ENCODE measurements at places on chromosomes 2 and 18.

DNA sequence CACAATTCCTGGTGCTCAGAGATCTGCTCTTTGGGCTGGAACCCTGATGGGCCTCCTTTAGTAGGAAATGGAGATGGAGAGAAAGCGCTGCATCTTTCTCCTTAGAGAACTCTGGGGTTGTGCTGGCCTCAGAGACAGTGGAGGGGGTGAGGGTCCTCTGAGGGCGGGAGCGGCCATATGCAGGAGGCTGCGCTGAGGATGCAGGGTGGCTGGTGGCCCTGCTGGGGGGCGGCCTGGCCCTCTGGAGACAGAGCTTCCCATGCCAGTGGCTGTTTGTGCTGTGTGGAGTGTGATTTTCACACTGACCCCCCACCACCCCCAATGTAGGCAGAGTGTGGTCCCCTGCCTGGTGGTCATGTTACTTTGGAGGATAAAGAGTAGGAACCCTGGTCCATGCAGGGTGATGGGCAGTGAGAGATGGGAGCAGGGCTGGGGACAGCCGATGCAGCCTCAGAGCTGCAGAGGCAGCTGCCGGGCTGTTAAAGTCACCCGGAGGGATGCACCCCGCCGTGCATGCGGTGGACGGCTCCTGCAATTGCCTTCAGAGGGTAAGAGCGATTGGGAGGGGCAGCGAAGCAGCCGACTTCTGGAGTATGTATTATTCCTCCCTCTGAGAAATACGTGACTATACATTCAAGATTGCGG lies 194.6 kb downstream of the FAM210A start:
- DNase-seq, result no peak

DNA sequence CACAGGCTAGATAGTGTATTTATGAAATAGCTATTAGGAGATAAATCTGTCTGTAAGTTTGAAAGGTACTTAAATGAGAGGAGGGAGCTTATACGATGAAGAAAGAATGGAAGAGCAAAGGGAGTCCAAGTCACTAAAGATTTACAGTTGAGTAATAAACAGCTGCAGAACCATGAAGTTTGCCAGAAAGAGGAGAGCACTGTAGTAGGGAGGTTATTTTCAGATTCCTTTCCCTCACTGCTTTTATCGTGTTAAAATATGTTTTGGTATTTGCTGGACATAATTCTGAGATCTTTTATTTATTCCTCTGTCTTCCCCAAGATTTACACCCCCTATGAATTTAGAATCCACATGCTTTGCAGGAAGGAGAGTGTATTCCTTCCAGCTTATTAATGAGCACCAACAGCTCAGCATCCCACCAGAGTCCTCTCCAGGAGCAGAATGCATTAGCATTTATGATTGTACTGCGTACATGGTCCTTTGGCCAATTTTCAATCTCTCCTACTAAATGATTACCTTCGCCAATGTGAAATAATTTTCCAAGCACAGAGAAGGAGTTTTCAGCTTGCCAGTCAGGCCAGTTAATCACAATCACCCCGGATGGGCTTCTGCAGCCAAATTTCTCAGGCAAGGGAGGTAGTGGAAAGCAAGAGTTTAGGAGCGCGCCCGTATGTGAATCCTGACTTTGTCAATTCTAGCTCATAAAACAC lies 297.0 kb downstream of the NBAS start:
- no peak for DNase-seq

GRCh38 chr18:36728345-36728744 lies 100.5 kb downstream of the TPGS2 start:
- no peak for DNase-seq

DNA sequence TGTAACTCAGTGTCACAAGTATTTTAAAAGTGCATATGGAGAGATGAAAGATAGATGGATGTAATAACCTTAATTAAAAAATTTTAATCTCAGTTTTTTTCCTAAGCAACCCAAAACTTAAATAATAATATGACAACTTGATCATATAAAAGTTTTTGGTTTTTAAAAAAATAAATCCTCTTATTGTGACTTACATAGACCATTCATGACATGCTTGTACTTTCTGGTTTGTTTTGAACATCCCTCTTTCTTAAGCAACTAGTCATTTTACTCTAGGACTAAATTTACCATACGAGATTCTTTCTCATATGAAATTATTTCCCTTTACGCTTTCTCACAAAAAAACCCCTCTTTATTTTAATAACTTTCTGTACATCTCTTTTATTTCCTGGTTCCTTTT lies 6.5 kb upstream of the PLA2R1 start:
- no peak for DNase-seq

DNA sequence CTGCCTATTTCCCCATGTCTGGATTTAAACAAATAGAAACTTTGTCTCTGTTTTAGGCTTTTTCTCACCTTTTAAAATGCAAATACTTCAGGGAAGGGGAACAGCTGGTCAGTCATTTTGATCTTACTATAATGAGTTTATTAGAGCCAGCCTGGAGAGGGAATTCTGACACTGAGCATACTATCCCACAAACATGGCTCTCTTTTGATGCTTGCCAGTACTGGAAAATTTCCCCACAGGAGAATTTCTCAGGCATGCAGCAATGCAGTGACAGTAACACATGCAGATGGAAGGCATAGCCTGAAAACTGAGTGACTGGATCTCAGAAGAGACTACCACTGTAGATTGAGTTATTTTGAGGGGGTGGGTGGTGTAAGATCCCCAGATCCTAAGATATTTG lies 974.3 kb upstream of the CELF4 start:
- DNase-seq, result no peak

GRCh38 chr2:240876035-240876474 lies 7.4 kb downstream of the AGXT start:
- DNase-seq, result no peak

DNA sequence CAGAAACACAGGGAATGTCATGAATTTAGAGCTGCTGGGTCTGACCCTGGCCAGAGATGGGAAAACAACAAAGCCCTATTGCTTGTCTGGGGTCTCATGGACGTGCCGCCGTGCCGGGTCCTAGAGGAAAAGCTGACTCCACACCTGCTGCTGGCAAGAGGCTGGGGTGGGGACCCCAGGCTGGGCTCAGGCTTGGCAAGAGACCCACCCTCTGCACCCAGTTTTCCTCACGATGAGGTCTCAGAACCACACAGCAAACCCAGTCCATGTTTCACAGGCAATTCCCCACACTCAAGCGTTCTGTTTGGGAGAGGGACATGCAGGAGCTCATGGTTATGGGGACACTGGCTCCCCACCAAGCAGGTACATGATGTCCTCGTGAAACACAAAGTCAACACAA lies 367.3 kb upstream of the SALL3 start:
- DNase-seq, result no peak

- DNase-seq, result no peak
Measured at GRCh38 chr2:73021371-73022010, 50.0 kb downstream of the SFXN5 start.

DNA sequence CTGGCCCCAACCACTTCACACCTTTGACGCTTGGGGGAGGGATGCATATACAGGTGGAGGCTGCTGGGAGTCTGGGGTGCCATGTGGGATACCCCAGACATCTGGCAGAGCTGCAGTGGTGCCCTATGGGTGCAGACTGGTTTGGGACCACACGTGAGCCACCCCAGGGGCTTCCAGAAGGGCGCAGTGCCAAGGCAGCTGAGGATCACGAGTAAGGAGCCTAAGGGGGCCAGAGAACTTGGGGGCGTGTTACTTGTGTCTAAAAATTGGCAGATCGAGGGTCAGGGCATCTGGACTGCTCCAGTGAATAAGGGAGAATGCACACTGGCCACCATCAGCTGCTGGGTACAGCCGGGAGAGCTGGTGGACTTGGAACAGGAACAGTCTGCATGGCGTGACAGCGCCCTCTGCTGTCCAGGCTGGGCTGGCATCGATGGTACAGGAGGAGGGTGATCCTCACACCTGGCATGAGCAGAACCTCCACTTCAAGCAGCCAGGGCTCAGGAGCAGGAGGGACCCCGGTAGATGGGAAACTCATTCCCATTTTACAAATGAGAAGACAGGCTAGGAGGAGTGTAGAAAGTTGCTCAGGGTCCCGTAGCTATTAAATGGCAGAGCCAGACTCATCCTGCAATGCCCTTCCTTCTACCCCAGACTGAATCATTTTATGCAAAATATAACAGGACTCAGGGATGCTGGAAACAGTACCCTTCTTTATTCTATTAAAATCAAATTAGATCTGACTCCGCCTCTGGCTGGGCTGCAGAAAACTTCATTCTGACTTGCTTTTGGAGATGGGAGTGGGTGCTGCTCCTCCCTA lies 60.4 kb downstream of the ATOH8 start:
- peak; percentile 61 for DNase-seq

- no peak for DNase-seq
Measured at GRCh38 chr2:222907790-222908441, 47.1 kb downstream of the ACSL3 start.

DNA sequence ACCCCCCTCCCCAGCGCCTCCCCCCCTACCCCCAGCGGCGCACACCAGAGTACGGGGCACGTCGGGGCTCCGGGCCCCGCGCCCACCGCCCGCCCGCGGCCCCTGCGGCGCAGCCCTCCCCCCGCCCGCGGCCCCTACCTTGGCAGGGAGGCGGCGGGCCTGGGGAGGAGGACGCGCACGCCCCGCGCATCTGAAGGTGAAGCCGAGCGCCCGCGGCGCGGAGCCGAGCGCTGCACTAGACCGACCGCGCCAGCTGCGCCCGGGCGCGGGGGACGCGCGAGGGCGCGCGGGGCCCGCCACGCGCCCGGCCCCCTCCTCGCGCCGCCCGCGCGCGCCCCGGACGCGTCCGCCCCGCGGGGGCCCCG lies at the start of gene ZNF516:
ZNF516 (minus strand) TSS at position 237 of the 365 bp plus-strand sequence. CDS start 52,188 bp downstream, outside the sequence.
- no peak for DNase-seq

- DNase-seq, result no peak
Measured at GRCh38 chr2:184452907-184453306, 145.4 kb upstream of the ZNF804A start.

GRCh38 chr18:9643549-9643948 lies 29.2 kb upstream of the PPP4R1 start:
- peak; percentile 98 for DNase-seq

- no peak for DNase-seq
Measured at GRCh38 chr2:232584238-232584637, 33.7 kb downstream of the EIF4E2 start.

DNA sequence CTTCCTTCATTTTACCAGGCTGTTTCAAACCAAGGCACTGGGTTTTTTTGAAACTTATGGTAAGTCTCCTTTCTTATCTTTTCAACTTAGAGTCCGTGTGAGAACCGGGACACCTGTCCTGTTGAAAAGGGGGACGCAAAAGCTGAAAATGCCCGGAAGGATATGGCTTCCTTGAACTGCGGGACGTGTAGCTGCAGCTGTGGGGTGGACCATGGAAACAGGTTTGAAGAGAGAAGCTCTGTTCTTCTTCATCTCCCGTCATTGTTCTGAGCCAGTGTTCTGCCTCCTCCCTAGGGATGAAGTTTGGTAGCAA lies 29.5 kb upstream of the DNAJC27 start:
- DNase-seq, result no peak

- no peak for DNase-seq
Measured at GRCh38 chr2:18369760-18370159, 190.7 kb downstream of the RDH14 start.

DNA sequence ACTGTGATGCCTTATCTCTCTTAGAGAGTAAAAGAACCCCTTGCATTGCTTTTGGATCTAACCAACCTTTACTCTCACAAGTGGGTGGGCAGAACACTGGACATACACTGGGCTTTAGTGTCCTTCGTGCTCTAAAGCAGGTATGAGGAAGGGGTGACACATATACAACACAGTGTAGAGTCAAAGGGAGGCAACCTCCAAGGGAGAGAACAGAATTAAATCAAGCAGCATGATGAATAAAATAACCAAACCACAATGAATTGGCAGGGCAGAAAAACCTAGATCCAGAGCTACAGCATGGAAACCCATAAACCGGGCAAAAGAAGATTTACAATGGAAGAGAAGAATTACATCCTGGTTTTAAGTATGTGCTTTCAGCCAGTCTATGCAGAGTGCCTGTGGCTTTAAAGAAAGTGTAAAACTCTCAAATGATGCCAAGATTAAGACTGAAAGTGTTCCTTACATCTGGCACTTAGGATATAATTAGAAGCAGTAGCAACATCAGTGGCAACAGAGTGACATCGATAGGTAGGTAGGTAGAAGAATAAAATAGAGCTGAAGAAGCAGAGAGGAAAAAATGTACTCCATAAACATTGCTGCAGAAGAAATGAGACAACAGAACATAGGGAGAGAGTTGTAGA lies 191.7 kb upstream of the ZC3H15 start:
- no peak for DNase-seq

DNA sequence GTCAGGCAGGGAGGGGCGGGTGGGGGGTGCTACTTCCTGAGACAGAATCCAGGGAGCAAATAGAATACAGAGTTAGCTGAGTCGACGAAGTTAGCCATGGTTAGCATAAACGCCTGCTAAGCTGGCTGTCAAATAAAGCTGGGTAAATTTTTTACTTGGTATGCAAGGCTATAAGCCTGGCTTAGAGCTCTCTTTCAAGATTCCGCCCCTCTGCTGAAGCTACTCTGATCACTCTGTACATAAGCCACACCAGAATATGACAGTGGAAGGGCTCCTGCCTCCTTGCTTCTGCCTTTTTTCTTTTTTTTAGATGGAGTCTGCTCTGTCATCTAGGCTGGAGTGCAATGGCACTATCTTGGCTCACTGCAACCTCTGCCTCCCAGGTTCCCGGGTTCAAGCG lies 58.3 kb downstream of the CYRIA start:
- no peak for DNase-seq

DNA sequence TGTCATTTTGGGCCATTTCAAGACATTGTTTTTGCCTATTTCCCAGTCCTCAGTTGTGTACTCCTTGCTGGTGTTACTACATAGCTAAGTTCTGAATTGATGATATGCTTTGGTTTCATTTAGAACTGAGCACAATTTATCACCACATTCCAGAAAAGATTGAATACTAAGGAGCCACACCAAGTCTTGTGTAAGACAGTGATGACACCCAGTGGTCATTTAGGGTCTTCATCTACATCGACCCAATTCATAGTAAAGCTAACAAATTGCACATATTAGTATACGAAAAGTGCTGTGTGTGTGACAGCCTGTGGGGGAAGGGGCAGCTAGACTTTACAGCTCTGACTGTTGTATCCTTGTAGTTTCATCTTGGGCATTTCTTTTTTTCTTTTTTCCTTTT lies 10.9 kb upstream of the DLX2 start:
- DNase-seq, result no peak

DNA sequence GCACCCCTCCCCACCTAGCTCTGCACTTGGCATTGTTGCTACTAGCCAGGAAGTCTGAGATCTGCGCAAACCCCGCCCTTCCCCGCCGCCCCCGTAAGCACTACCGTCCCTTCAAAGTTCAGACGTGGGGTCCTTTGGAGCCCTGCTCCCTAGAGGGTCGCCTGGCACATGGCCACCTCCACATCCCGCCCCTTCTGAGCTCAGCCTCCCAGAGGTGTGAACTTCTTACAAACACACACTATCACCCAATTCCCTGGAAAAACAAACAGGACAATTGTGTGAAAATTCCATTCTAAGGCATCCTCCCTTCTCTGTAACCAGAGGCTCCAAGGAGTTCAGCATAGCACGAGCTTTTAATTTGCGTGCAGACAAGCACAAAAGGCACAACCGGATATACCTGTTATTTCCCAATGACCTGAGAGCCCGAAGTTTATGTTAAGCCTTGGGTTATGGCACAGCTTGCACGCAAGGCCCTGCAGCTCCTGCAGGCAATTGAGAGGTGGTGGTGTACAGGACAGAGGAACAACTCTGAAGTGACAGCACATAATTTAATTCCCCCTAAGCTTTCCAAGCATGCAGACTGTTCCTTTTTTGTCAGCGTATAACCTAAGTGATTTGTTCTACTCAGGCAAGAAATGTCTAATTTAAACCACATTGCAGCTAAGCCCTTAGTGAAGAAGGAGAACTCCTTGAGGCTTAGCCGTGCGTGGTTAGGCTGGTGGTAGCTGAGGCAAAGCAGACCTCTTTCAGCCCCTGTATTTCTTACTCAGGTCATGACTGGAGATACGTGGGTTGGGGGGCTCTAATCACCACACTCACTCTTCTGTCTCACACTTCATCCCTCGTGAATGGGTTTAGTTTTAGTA lies 20.3 kb upstream of the CYP1B1 start:
- peak; percentile 93 for DNase-seq

Data from HFF-Myc (cell line).